ENCODE measurements at places on chromosomes 16 and 17.

- no peaks in the 10 kb centered on the region for H3K27me3 ChIP-seq
- DNase-seq: no peak
- no peaks in the 10 kb centered on the region for H3K36me3 ChIP-seq
- H3K27ac ChIP-seq: no peak overlapping the region
These were observed 28.6 kb downstream of the ANKRD40 start for GRCh38 chr17:50679008-50679544.

DNA sequence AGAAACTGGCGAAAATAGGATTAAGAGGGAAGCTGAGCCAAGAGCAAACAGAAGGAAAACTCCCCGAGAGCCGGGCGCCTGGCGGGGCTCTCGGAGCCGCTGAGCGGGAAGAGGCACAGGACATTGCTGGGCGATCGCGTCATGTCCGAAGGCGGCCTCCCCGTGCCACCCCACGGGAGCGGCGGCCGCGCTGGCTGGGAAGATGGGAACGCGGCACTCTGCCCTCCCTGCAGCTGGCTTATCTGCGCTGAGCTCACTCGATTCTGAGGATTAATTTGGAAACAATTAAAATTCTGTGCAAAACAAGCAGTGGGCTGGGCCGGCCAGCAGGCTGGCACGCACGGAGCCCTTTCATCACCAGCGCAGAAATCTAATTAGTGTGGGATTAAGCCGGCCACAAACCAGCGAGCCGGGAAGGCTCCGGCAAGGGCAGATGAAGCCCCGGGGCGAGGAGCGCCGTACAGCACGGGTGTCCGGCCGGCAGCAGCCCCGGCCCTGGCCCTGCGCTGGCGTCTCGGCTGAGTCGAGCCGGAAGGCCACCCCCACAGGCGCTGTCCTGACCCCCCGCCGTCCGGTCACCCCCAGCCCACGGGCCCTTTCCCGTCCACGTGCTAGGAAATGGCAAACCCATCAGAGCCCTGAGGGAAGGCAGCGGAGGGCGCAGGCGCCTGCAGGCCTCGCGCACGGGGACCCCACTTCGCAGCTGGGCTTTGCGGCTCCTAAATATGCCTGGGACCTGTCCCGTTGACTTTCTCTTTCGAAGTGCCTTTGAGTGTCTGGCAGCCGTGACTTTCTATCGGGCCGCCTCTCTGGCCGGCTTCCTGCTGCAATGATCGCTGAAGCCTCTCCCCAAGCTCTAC is 37.9 kb downstream of the SOX8 start:
- no peak for DNase-seq
- no peak overlapping the region for H3K27ac ChIP-seq
- peaks cover 16% of the 10 kb centered on the region for H3K27me3 ChIP-seq

DNA sequence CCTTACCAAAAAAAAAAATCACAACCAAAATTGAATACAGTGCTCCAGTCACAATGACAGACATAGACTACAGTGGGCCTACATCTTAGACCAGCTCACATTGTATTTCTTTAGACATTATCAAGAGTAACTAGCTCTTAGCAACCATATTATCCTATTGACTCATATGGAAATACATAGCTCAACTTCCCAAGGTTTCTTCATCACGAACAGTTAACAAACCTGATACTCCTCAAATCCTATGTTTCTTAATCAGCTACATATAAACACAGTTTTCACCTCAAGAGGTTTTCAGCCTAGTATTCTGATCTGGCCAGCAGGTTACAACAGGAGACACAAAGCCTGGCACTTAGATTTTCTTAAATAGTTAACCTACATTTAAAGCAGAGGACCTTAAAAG is 29.7 kb downstream of the CMC2 start:
- no peak overlapping the region for H3K27ac ChIP-seq
- no peak for DNase-seq
- H3K4me3 ChIP-seq: no peak overlapping the region
- peaks cover 30% of the 10 kb centered on the region for H3K36me3 ChIP-seq
- peaks cover 4% of the 10 kb centered on the region for H3K4me1 ChIP-seq

DNA sequence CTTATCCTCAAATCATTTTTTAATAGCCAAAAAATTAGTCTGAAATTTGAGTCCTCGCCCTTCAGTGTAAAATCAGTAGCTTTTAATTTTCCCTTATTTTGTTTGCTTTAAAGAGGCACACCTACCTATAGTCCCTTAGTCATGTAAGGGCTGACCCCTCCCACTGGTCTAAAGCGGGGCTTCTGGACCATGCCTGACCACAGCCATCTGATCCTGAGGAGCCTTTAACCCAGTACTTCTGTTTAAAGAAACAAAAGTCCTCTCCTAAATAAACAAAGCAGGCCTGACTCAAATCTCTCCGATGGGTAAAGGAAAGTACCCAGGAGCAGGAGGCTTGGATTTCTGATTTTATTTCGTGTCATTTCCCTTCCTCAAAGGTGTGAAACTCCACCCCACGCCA is 92.0 kb upstream of the CCL2 start:
- no peak overlapping the region for H3K27ac ChIP-seq
- H3K4me1 ChIP-seq: no peaks in the 10 kb centered on the region
- peaks cover 17% of the 10 kb centered on the region for H3K27me3 ChIP-seq
- no peak overlapping the region for H3K4me3 ChIP-seq
- no peak for DNase-seq

GRCh38 chr16:28977703-28978662 is 3.4 kb downstream of the SPNS1 start:
- no peak for DNase-seq
- H3K27me3 ChIP-seq: no peaks in the 10 kb centered on the region
- H3K4me3 ChIP-seq: no peak overlapping the region
- H3K36me3 ChIP-seq: peaks cover 28% of the 10 kb centered on the region
- peaks cover 22% of the 10 kb centered on the region for H3K4me1 ChIP-seq

- no peak overlapping the region for H3K4me3 ChIP-seq
- H3K27me3 ChIP-seq: peaks cover 21% of the 10 kb centered on the region
- no peak for DNase-seq
- no peak overlapping the region for H3K27ac ChIP-seq
- no peaks in the 10 kb centered on the region for H3K4me1 ChIP-seq
These were observed 33.1 kb upstream of the AKAP1 start for GRCh38 chr17:57051886-57052361.

DNA sequence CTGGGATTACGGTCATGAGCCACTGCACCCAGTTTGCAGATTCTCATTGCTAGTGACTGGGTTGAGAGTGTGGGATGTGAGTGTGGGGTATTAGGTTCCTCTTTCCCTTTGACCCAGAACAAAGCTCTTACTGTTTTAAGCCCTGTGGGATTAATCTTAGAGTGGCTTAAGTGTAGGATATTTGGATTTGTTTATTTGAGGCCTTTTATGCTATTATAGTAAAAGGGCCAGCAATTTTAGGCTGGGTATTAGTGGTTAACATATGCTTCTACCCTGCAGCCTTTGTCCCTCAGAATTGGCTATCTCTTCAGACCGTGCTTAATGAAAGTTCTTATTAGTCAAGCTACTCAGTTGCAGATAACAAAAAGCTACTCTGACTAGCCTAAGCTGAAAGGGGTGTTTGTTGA is 3.2 kb downstream of the SGF29 start:
- H3K36me3 ChIP-seq: peaks cover 13% of the 10 kb centered on the region
- no peaks in the 10 kb centered on the region for H3K27me3 ChIP-seq
- no peak for DNase-seq

All from osteocyte (in vitro differentiated cells).